ENCODE measurements at places on chromosomes 6 and 20.

DNA sequence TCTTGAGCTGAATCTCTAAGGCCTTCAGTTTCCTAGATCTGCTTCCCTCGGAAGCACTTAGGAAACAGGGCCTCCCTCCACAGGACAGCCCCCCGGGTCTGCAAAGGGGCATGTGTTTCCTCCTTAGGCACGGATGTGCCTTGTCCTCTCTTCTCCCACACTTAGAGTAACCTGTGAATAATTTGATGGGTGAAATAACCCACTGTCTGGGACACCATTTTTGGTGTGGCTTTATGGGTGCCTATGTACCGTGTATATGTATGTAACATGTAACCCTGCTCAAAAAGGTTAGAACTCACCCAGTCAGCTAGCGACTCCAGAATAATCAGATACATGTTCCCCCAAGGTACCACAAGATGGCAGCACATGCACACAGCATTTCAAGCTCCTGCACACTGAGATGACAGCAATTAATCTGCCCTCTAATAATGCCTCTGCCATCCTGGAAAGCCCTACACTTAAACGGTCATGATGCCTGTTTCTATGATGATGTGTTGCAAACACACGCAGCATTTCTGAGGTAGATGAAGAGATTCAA is 212.0 kb upstream of the PROKR2 start:
- peak; percentile 34 for DNase-seq

GRCh38 chr6:11865680-11866300 is 87.2 kb upstream of the ADTRP start:
- no peak for DNase-seq

- no peak for DNase-seq
Observed at GRCh38 chr6:159513074-159513720, 179.8 kb downstream of the SOD2 start.

- DNase-seq = no peak
Observed at GRCh38 chr20:6818033-6818808, 50.7 kb downstream of the BMP2 start.

DNA sequence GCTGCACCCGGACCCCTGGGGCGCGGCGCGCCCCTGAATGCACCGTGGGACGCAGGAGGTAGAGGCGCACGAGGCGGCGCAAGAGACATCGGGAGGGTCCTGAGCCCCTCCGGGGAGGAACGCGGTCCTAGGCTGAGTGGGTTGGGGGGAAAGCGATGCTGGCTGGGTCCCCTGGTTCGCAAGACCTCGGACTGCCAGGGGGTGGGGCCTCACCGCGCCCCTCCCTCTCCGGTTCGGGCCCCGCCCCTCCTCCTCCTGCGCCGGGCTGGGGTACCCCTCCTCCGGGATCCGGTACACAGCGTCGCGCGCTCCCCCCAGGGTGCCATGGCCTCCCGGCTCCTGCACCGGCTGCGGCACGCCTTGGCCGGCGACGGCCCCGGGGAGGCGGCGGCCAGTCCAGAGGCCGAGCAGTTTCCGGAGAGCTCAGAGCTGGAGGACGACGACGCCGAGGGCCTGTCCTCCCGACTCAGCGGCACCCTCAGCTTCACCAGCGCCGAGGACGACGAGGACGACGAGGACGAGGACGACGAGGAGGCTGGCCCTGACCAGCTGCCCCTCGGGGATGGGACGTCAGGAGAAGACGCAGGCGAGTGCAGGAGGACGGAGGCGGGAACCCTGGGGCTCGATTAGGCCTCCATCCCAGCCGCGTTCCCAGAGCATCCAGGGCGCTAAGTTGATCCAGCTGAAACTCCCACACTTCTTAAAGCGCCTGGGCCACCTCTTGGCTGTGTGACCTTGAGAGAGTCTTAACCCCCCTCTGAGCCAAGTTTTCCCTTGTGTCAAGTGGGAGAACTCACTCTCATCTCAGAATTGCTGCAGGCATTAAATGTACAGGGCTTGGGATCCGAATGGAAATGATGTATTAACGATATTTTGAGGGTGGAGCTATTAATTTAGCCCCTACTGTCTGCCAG is 541 bp downstream of the SNX21 start:
- DNase-seq = peak; percentile 25

DNA sequence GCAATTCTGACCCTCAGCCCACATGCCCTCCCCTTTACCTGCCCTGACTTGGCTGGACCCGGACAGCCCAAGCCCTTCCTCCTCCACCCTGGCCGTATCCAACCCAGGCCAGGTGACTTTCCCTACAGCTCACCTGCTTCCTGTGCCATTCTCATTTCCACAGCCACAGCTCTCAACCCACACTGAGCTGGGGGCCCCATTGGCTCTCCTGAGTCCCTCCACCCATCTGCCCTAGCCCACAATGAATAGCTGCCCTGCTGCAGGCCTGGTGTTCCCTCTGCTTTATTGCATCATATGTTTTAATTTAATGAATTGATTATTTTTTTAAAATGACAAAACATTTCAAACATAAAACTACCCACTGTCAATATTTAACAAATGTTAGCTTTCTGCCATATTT is 118.5 kb upstream of the BACH2 start:
- no peak for DNase-seq

GRCh38 chr6:105587349-105588122 is 184.7 kb upstream of the PREP start:
- no peak for DNase-seq

All from stimulated activated effector memory CD8-positive, alpha-beta T cell treated with anti-CD3 and anti-CD28 coated beads, Interleukin-12 subunit alpha, Interleukin-12 subunit beta, amount 100 ng/mL, for 72 hours (primary cell).